Retinal pigment epithelial cell (primary cell): ENCODE measurements at places on chromosomes 6 and 20.

GRCh38 chr6:8268156-8268555 is 165.8 kb upstream of the EEF1E1 start:
- no peak for DNase-seq

DNA sequence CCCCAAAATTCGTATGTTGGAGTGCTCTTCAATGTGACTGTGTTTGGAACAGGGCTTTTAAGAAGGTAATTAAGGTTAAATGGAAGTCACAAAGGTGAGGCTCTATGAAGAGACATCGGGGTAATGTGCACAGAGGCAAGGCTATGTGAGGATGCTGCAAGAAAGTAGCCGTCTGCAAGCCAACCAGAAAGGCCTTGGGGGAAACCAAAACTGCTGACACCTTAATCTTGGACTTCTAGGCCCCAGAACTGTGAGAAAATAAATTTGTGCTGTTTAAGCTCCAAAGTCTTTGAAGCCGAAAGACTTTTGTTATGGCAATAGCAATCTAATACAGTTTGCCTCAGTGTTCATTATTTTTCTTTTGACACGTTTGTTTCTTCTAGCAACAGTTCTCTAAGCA is 2.4 kb upstream of the IRAK1BP1 start:
- DNase-seq, result no peak

DNA sequence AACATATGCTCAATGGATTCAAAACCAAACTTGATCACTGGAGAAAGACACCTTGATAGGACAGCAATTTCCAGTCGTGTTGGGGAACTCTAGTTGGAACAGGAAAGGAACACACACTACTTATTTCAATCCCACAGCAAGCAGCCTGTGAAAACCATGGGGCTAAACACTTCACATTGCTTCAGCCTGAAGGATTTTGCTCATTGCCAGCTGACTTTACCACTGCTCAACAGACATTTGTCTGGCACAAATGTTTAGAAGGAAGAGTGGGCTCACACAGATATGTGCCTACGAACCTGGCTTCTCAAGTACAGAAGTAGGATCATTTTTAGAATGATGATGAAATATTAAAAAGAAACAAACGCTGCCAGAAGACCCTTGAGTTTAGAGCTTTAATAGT is 598.1 kb downstream of the PHF3 start:
- DNase-seq, result no peak

DNA sequence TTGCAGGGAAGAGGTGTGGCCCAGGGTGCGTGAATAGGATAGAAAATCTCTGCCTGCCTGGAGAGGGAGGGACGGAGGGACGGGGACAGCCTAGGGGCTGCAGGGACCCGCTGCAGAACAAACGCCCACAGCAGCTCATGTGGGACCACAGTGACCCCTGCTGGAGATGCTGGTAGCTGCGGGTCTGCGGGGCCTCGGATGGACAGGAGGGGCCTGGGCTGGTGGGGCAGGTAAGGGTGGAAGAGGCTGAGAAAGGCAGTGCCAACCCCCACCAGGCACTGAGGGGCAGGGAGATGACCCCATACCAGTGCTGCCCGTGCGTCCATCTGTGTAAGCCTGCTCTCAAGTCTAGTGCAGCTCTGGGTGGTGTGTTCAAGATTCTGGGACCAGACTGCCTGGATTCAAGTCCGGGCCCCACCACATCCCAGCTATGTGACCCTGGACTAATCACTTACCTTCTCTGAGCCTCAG is 39.4 kb downstream of the KIAA1755 start:
- DNase-seq, result no peak

DNA sequence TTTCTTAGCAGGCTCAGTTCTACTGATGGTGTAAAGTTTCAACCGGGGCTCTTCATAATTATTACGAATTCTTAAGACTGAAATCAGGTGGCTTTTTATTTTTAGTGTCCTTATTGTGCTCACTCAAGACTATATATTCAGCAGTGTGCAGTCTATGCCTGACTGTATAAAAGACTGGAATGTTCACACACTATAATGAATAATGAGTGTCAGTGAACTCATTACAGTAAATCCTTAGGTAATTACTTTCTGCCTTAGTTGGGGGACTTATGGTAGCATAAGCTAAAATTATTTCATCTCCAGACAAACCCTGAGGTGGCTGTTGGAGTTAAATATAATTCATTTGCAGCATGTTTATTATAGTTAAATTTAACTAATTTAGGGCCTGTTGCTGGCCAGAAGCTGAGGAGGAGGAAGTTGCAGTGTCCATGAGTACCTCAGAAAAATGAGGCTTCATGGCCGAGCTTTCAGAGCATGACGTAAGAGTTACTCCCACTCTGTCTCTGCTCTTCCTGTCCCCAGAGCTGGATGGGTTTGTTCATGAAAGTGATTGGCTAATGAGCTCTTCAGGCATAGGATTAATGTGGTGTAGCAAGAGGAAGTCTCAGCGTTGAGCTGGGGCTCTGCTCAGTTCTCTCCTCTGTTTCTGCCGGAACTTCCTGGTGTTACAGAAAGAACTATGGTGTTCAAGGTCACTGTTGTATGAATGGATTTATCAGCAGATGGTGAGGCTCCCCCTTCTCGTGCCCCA is 335.7 kb downstream of the NRN1 start:
- no peak for DNase-seq

DNA sequence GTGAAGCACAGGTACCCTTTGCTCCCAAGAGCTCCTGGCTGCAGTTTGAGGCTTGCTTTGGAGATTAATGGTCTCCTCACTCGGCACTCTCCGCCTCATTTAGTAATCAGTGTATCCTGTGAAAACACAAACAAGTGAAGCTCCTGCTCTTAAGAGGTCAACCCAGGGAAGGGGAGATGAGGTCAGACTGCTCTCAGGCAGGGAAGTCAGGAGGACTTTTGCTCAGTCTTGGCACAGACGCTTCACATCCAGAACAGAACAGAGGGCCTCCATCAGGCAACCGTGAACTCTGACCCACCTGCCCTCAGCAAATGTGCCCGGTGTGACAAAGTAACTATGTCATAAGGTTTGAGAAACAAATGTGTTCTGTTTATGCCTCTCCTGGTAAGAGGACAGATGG is 428.8 kb upstream of the JARID2 start:
- no peak for DNase-seq

- DNase-seq, result no peak
Observed at GRCh38 chr6:28768187-28768913, 155.4 kb downstream of the TRIM27 start.

DNA sequence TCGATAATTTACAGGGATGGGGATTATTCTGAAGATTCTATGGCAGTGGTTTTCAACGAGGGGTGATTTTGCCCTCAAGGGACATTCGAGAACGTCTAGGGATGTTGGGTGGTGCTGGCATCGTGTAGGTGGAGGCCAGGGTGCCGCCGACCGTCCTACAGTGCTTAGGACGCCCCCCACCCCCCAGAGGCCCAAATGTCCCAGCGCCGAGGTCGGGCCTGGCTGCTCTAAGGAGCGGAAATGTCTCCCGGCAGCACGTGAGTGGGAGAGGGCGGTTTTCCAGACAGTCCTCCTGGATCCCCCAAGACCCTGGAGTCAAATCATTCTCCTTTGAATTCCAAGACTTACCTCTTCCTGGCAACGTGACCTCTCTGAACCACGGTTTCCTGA is 101.9 kb downstream of the CDH4 start:
- DNase-seq, result no peak

- no peak for DNase-seq
Observed at GRCh38 chr20:31860390-31861134, 9.8 kb downstream of the DUSP15 start.

- no peak for DNase-seq
Observed at GRCh38 chr6:53301801-53302537, 46.8 kb downstream of the ELOVL5 start.

- DNase-seq, result no peak
Observed at GRCh38 chr6:157029980-157030690, 253.0 kb downstream of the ARID1B start.

- DNase-seq, result peak; percentile 63
Observed at GRCh38 chr6:138485586-138486248, 13.6 kb downstream of the NHSL1 start.

- no peak for DNase-seq
Observed at GRCh38 chr6:130132286-130132701, 90.5 kb downstream of the SAMD3 start.

GRCh38 chr6:116403205-116403604 is 32.5 kb downstream of the DSE start:
- DNase-seq, result no peak

DNA sequence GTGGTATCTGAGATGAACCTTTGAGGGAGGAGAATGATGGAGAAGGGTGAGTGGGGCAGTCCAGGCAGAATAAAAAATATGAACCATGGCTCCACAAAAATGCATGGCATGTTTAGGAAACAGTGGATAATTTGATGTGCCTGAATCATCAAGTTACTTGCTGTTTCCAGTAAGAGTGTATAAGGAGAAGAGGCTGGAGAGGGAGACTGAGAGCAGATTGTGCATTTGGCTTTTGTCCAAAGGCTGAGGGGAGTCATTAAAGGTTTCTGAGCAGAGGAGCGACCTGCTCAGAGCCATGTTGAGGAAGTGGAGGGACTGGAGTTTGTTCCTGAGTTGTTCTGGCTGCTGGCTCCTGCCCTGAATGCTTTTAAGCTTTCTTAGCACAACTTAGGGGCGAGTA is 6.1 kb downstream of the MMP24 start:
- DNase-seq, result peak; percentile 35

DNA sequence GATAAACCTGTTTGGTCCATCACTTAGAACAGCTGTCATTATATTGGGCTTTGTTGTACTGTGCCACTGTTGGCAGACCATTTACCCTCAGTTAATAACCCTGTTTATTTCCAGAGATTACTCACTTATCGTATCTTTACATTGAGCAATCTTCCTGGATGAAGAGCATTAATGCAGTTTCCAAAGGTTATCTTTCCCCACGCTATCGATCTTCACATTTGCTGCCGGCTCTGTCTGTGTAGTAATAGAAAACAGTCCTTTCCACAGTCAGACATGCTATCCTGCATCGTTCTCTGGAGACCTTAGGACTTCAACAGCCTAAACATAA is 27.4 kb downstream of the GHRH start:
- DNase-seq, result no peak

GRCh38 chr6:167685654-167686053 is 141.1 kb upstream of the AFDN start:
- no peak for DNase-seq
